ENCODE measurements at places on chromosomes 7 and 10.

DNA sequence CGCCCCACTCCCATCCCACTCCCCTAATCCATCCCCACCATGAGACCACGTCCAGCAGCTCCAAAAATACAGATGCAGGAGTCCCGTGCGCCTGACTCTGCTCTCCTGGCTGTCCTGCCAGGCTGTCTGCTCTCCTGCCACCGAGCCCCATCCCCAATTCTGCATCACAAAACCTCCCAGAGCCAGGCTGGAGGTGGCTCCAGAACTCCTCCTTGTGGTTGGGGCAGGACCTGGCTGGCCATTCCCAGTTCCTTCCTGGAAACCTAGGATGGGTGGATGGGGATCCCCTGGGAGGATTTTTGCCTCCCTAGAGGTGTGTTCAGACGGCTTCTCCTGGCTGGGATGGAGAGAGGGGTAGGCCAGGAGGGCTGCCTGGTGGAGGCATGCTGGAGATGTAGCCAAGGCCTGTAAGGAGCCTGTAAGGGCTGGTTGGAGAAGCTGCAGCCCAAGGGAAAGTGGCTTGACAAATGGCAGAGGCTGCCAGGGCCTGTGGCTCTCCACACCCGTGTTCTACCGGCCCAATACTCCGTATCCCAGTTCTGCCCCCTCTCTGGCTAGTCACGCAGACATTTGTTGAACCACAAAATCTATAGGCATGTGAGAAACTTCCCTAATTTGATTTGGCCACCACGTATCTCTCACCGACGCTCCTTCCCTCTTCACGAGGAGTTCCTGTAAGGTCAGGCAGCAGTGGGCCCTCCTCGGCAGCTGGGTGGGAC, 99.3 kb downstream of the ARHGAP22 start:
- H3K4me3 ChIP-seq: no peak overlapping the region
- no peak overlapping the region for H3K27ac ChIP-seq
- H3K4me1 ChIP-seq: 0 out of 2 replicates have a peak, but pooled peaks cover 7% of the 10 kb centered on the region
- no peak for DNase-seq

- H3K36me3 ChIP-seq: no peaks in the 10 kb centered on the region
- H3K4me1 ChIP-seq: no peaks in the 10 kb centered on the region
- no peak overlapping the region for H3K27ac ChIP-seq
- DNase-seq: peak; percentile 17
- no peak overlapping the region for H3K4me3 ChIP-seq
Observed at GRCh38 chr10:73263693-73264347, 11.4 kb upstream of the MRPS16 start.

GRCh38 chr10:33798754-33799153, 464.3 kb upstream of the NRP1 start:
- no peaks in the 10 kb centered on the region for H3K36me3 ChIP-seq
- H3K27ac ChIP-seq: no peak overlapping the region
- H3K4me3 ChIP-seq: no peak overlapping the region
- no peaks in the 10 kb centered on the region for H3K4me1 ChIP-seq
- DNase-seq: no peak
- no peaks in the 10 kb centered on the region for H3K27me3 ChIP-seq

DNA sequence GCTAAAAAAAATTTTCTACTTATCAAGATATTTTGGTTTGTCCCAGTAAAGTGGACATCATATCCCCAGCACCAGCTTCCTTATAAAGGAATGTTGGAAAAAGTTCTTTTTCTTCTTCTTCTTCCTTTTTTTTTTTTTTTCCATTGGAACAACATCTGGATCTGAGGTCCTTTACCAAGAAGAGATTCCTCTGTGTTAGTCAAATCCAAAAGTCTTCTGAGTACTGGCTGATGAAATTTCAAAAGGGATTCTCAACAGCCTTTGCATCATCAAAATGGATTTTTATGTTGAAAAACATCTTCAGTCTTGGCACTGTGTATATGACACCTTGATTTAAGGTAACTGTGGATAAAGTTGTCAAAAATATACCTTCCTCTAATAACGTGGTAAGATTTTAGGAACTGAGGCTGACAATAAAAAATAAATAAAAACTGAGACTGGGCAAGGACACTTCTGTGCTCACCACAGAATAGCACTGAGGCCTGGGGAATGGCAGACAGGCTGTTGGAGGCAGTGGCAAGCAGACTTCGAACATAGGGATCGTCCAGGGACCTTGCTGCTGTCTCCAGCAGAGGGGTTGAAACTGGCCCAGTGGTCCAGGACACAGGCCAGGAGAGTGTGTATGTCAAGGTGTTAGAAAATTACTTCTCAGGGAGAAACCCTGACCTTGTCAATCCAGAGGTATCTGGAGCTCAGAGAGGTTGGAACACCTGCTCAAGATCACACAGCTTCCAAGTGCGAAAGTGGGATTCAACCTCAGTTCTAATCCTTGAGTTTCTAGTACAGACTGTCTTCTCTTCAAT, 130.4 kb downstream of the PTPN20 start:
- no peak for DNase-seq
- no peaks in the 10 kb centered on the region for H3K36me3 ChIP-seq
- no peak overlapping the region for H3K4me3 ChIP-seq
- no peaks in the 10 kb centered on the region for H3K27me3 ChIP-seq
- no peaks in the 10 kb centered on the region for H3K4me1 ChIP-seq
- H3K27ac ChIP-seq: no peak overlapping the region

DNA sequence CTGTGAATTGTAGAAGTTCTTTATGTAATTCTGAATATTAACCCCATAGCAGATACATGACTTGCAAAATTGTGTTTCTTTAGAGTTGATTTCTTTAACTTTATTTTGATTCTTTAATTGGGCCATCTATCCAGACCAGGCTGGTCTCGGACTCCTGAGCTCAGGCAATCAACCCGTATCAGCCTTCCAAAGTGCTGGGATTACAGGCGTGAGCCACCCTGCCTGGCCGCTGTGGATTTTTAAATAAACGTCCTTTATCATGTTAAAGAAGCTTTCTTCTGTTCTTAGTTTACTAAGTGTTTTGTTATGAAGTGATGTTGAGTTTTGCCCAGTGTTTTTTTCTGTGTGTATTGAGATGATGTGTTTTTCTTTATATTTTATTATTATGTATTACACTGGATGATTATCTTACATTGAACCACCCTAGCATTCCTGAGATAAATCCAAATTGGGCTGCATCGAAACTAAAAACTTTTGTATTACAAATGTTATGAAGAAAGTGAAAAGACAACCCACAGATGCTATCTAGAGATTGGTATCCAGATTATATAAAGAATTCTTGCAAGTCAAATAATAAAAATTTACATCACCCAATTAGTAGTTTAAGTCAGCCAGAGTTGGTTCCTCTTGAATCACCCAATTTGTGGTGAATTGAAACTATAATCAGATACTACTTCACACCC, 118.1 kb downstream of the TPST1 start:
- no peaks in the 10 kb centered on the region for H3K4me1 ChIP-seq
- no peak for DNase-seq
- H3K4me3 ChIP-seq: no peak overlapping the region

DNA sequence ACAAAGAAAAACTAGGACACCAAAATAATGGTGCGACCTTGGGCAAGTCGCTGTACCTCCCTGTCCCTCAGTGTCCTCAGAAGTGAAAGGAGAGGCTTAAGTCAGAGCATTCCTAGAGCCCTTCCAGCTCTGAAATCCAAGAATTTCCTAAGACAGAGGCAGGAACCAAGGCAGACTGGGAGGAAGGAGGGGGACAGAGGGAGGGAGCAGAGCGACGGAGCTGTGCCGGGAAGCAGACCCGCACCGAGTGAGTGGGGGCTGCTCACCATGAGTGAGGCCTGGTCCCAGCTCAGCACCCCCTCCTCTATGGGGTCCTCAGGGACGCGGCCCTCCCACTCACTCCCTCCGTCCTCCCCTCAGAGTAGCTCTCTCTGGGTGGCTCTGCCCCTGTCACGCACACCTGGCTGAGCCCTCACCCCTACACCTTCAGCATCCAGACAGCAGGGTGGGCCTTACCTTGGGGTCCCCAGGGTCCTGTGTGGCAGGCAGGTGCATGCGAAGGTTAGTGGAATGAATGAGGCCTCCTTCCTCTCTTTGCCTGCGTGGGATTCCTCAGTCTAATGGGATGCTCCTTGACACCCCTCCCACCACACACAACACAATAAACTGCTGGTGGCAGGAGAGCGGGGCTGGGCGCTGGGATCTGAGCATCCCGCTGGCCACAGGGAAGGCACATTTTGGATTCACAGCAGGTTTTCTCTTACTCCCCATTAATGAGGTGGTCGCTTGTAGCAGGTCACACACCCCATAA, 4.6 kb upstream of the SMARCD3 start:
- peaks cover 91% of the 10 kb centered on the region for H3K27me3 ChIP-seq
- DNase-seq: no peak
- no peak overlapping the region for H3K4me3 ChIP-seq
- H3K4me1 ChIP-seq: peaks cover 4% of the 10 kb centered on the region
- no peak overlapping the region for H3K27ac ChIP-seq

- no peak for DNase-seq
- H3K36me3 ChIP-seq: no peaks in the 10 kb centered on the region
- no peaks in the 10 kb centered on the region for H3K27me3 ChIP-seq
- no peaks in the 10 kb centered on the region for H3K4me1 ChIP-seq
Observed at GRCh38 chr10:3926675-3927525, 141.9 kb upstream of the KLF6 start.

GRCh38 chr7:113026941-113027340, 59.7 kb downstream of the GPR85 start:
- no peak for DNase-seq
- no peaks in the 10 kb centered on the region for H3K36me3 ChIP-seq
- no peaks in the 10 kb centered on the region for H3K27me3 ChIP-seq
- no peak overlapping the region for H3K27ac ChIP-seq
- no peaks in the 10 kb centered on the region for H3K4me1 ChIP-seq

DNA sequence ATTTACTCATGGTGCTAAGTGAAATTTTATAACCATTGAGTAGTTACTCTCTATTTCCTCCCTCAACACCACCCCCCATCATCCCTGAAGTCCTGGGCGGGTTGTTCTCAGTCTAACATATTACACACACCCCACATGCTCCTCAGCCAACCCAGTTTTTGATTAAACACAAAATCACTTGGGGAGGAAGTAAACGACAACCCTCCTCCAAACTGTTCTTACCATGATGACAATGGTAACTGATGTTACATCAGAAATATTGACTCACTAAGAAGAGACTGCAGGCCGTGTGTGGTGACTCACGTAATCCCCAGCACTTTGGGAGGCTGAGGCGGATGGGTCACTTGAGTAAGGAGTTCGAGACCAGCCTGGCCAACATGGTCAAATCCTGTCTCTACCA, 44.2 kb downstream of the RAB11FIP2 start:
- no peak for DNase-seq
- peaks cover 3% of the 10 kb centered on the region for H3K36me3 ChIP-seq
- peaks cover 3% of the 10 kb centered on the region for H3K4me1 ChIP-seq
- no peaks in the 10 kb centered on the region for H3K27me3 ChIP-seq
- no peak overlapping the region for H3K27ac ChIP-seq

GRCh38 chr10:114102256-114102655, 58.6 kb downstream of the ADRB1 start:
- no peak overlapping the region for H3K27ac ChIP-seq
- H3K36me3 ChIP-seq: no peaks in the 10 kb centered on the region
- H3K4me3 ChIP-seq: no peak overlapping the region
- no peak for DNase-seq
- H3K27me3 ChIP-seq: no peaks in the 10 kb centered on the region

GRCh38 chr10:127853868-127854768, 38.6 kb downstream of the CLRN3 start:
- peak overlapping the region; percentile 53 for H3K27ac ChIP-seq
- peak; percentile 78 for DNase-seq
- H3K27me3 ChIP-seq: no peaks in the 10 kb centered on the region
- H3K36me3 ChIP-seq: no peaks in the 10 kb centered on the region
- H3K4me1 ChIP-seq: peaks cover 21% of the 10 kb centered on the region

GRCh38 chr7:43522406-43523156, 60.3 kb upstream of the STK17A start:
- H3K27me3 ChIP-seq: no peaks in the 10 kb centered on the region
- H3K4me3 ChIP-seq: no peak overlapping the region
- H3K4me1 ChIP-seq: no peaks in the 10 kb centered on the region
- DNase-seq: no peak

GRCh38 chr7:33076737-33077136, 14.2 kb upstream of the NT5C3A start:
- peak; percentile 66 for DNase-seq
- no peaks in the 10 kb centered on the region for H3K27me3 ChIP-seq
- no peak overlapping the region for H3K4me3 ChIP-seq
- no peaks in the 10 kb centered on the region for H3K36me3 ChIP-seq
- no peak overlapping the region for H3K27ac ChIP-seq

DNA sequence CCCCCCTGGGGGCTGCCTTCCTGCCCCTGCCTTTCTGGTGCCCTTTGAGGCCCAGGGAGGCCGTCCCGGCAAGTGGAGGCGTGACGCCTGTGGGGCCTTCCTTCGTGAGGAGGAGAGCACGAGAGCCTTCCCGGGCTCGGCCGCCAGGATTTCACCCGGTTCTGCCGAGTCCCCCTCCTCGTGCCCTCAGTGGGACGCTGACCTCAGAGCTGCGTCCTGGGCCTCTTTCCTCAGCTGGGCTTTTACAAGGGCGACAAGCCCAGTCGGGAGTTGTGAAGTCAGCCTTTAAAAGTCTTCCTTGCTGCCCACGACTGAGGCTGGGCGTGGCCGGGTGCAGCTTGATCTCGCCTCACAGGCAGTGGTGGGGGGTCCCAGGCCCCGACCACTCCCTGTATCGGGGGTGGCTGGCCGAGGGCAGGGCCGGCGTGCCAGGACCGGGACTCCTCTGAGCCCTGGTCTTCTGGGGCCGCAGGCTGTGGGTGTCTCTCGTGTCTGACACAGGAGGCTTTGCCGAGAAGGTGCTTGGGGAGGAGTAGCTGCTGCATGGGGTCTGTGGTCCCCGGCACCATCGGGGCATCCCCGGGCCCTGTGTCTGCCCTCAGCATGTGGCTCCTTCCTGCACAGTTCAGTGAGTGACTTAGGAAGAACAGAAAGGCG, 41.8 kb downstream of the FAM20C start:
- H3K27me3 ChIP-seq: no peaks in the 10 kb centered on the region
- no peaks in the 10 kb centered on the region for H3K4me1 ChIP-seq

DNA sequence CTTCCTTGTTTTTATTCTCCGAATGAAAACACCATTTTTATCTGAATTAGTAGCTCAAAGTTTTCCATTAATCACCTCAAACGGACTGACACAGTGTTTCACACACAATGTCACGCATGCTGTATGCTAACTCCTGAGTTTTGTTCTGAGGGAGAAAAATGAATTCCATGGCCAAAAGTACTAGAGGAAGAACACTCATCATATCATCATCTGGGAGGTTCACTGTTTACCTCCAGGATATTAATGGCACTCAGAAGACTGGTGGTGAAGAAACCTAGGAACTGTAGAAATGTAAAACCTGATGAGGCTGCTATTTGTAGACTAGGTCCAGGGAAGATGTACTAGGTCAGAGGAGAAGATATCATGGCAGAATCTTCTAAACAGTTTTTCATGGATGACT, 395.6 kb upstream of the ETV1 start:
- H3K4me1 ChIP-seq: no peaks in the 10 kb centered on the region
- DNase-seq: no peak
- H3K36me3 ChIP-seq: no peaks in the 10 kb centered on the region
- H3K27me3 ChIP-seq: no peaks in the 10 kb centered on the region
